ENCODE measurements at places on chromosomes 11 and 22.

DNA sequence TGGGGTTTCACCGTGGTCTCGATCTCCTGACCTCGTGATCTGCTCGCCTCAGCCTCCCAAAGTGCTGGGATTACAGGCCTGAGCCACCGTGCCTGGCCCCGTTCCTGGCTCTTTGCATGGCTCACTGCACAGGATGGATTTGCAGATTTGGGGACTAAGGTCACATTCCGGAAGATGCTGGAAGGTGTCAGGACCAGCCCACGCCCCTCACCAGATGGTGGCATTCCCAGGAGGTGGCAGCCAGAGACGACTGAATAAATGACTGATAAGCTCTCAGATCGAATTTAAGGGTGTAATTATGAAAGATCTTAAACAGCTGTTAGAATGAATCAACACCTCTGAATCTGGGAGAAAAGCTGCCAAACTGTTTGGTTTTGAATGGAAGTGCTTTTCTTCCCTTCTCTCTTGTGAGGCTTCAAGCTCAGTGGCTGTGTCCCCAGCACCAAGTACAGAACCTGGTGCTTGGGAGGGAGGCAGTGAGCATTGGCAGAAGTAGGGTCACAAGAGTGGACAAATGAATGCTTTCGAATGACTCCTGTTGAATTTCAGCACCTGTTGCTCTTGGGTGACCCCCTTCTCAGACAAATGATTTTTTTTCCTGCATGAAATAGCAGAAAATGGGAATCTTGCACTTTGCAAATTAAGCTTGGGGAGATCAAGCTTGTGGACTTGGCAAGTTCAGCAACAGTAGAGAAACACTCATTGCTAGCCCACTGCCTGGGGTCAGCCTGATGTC is 69.6 kb downstream of the KIAA1671 start:
- ATAC-seq = no peak

- ATAC-seq = no peak
These were observed 758 bp downstream of the GALNT18 start for GRCh38 chr11:11620921-11621572.

- ATAC-seq = no peak
These were observed 45.0 kb downstream of the OR6Q1 start for GRCh38 chr11:58075781-58076180.

GRCh38 chr11:19436932-19437331 is 196.2 kb upstream of the E2F8 start:
- ATAC-seq = no peak

- ATAC-seq = no peak
These were observed 245.7 kb downstream of the C11orf87 start for GRCh38 chr11:109667719-109668118.

DNA sequence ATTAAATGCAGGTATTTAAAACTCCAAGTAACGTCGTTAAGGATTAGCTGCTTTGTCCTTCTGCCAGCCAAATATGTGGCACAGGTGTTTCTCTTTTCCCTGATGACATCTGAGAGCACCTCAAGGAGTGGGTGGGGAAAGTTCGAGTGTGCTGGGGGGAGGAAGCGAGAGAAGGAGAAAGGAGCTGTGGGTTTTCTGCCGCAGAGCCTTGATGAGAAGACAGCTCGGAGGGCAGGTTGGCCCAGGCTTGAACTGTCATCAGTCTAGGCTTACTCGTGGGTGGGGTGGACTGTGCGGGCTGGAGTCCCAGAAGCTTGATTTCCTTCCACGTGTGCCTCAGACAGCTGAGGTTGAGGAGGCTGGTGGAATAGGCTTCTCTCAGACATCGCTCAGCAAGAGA is 15.2 kb upstream of the SORL1-AS1 start:
- ATAC-seq = peak; percentile 51

GRCh38 chr22:41471568-41471967 is 2.7 kb downstream of the ACO2 start:
- no peak for ATAC-seq

DNA sequence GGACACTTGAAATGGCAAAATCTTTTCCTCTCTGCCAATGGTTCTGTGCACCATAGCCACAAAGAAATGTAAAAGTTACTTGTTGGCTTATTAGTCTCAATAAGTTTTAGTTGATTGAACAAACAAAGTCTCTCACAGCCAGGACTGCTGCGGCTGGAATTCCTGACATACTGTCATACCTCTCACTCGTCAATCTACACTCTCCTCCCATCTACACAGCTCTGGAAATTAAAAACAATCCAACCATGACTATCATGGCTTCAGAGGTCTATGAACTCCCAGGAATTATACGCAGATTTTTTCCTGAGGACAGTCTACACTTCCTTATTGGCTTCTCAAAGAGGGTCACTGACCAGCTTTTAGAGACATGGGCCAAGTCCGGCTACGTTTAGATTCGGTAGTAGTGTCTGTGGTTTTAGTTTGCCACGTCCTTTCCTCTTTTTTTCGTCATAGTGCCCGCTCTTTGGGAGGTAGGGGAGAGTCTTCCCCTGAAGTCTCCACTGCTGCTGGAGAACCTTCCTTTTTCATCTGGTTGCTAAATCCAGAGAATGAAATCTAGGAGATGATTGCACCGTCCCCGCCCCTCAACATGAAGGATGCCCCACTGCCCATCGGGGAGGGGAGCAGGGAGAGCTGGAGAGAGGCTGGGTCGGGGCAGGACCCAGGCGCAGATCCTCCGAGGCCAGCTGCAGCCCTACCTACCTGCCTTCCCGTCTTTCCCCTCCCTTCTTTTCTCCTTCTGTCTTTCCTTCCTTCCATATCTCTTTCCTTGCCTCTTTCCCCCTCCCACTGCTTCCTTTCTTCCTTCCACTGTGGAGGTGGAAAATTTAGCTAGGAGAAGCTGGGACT is 1.0 kb upstream of the PLEKHB1 start:
- no peak for ATAC-seq

GRCh38 chr11:59559886-59560285 is 48.5 kb downstream of the OR4D9 start:
- ATAC-seq = no peak

DNA sequence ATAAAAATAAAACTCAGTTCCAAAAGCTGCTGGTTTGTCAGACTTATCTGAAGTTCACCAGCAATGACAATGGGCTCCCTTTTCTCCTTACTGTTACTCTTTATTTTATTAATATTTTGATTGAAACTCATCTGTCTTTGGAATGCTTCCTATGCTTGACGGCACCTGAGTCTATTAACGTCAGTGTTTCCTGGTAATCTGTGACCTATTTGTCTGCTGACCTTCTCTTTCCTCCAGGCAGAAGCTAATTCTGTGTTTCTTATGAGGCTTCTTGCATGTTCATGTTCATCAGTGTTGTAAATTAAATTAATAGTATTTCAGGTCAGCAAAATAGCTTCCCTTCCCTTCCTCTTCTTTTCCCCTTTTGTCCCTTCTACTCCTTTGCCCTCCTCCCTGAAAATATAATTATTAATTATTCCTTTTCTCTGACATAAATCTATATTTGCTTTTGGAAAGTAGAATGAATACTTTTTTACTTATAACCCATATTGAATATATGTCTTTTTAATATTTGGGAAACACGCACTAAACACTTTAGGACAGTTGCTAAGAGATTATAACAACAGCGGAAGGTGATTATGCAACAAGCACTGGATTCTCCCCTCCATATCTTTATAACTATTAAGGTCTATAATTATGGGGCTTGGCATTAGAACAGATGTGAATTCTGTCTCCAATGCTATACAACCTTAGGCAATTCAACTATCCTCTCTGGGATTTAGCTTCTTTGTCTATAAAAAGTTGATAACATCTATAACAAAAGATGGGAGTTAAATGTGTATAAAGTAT is 32.1 kb upstream of the PCF11 start:
- no peak for ATAC-seq

DNA sequence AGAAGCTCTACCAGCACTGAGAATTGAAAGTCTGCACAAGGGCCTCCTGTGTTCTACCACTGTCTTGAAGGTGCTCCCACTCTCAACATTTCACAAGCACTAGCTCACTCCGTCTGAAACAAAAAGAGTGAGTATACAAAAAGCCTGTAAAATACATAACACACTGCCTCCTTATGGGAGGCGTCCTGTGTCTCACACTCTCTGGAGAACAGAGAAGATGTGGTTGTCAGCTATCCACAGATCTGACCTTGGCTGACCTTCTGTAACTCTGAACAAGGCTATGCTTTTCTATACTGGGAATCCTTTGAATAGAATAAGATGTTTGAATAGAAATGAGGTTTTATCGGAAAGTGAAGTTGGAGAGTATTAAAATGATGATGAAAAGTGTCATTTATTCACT is 171.3 kb upstream of the TMEM45B start:
- ATAC-seq = no peak

- peak; percentile 94 for ATAC-seq
These were observed at the start of gene SELENOM for GRCh38 chr22:31107178-31107893. Gene SELENOM (minus strand): TSS chr22:31107568. CDS start chr22:31107505, 63 bp downstream.

DNA sequence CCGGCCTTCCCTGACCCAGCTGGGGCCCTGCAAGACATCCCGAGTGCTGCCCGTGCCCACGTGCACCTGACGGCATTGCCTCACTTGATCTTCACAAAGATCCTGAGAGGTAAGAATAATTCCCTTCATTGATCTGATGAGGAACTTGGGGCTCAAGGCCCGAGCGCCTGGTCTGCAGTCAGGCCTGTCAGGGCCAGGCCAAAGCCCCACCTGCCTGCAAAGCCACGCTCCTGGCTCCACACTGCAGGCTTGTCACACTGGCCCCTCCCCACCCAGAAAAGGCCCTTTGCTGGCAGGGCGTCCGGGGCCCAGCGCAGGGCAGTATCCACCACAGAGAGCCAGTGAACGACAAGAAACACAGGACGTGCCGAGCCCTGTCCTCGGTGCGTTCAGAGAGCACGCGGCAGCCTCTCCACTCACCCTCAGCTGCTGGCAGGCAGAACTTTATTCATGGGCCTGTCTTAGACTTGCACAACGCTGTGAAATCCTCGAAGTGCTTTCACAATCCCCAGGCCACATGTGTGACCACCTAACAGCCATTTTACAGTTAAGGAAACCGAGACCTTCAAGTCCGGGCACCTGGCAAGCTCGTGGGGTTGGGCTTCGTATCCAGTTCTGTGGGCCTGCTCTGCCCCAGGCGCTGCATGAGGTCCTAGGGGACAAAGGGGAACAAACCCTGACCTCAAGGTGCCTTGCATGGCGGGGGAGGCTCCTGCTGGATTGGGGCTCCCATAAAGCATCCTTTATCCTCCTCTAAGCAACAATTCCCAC is 14.8 kb downstream of the KIAA0930 start:
- no peak for ATAC-seq

DNA sequence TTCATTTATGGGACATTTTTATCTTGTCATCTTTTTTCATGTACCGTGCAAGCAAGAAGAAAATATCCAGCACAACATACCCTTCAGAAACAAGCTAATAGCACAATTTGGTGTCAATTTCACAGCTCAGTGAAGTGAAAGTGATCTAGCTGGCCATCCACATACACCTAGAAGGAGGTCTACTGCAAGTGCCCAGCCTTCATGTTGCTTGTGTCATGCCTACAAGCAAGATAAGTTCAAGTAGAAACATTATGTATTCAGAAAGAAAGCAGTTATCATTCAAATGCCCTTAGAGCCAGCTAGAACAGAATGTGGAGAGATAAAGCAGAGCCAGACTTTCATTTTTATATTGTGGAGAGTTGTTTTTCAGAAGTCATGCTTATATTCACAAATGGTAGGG is 325.7 kb upstream of the PITPNB start:
- no peak for ATAC-seq

DNA sequence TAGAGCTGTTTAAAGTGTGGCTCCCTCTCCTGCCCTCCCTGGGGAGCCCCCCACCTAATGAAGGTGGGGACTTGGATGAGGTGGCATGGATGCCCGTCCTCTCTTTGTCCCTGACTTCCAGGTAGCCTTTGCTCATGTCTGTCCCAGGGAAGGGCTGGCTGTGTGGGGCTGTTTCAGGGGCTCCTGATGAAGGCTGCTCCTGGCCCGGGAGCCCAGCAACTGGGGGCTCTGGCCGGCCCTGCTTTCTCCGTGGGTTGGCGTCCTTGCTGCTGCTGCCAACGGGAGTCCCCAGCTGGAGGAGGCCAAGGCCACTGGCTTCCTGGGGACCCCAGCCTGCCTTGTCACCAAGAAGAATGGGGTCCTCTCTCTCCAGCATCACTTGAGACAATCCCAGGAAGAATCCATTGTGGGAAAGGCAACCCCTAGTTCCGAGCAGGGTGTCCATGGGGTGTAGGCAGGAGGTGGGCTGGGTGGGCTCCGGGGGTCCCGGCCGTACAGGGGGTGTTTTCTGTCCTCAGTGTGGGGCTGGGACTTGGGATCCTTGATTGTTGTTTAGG is 13.2 kb downstream of the GRAMD4 start:
- ATAC-seq = no peak

GRCh38 chr22:19488884-19489843 is 9.4 kb downstream of the CDC45 start:
- ATAC-seq = no peak

- ATAC-seq = no peak
These were observed 173.7 kb downstream of the MAML2 start for GRCh38 chr11:96169250-96169649.

- no peak for ATAC-seq
These were observed 1.2 kb downstream of the CSRP3 start for GRCh38 chr11:19200410-19201201.

Data from activated CD4-positive, CD25-positive, alpha-beta regulatory T cell treated with anti-CD3 and anti-CD28 coated beads, Interleukin-2, amount 50 U/mL, for 24 hours (primary cell).